Stimulated activated naive CD8-positive, alpha-beta T cell treated with anti-CD3 and anti-CD28 coated beads, Interleukin-15, Interleukin-2, amounts not matched to agents 100 U/mL and 50 U/mL, for 24 hours (primary cell): ENCODE measurements at places on chromosomes 2 and 18.

DNA sequence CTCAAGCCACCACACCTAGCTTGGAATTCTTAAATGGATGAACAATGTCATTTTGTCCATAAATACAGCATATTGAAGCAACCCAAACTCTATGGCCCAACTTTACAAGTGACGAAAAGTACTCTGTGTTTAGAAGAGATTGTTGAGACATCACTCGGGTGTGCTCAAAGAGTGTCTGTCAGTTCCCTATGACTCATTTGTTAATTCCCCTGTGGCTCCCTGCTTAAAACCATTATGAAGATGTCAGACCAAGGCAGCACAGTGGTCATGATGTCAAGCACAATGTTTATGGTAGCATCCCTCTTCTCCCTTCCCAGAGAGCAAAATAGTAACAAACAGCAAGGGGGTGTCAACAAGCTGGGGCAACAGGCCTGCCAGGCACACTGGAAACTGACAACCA lies 3.0 kb downstream of the LYG1 start:
- no peak for DNase-seq

- DNase-seq: no peak
Observed at GRCh38 chr18:45245091-45245511, 370.2 kb upstream of the SLC14A2 start.

GRCh38 chr2:239002954-239003623 lies 155.2 kb downstream of the TWIST2 start:
- no peak for DNase-seq

GRCh38 chr2:142415461-142415860 lies 284.6 kb upstream of the LRP1B start:
- no peak for DNase-seq

GRCh38 chr18:32891130-32891529 lies 118.3 kb upstream of the KLHL14 start:
- DNase-seq: no peak

- DNase-seq: no peak
Observed at GRCh38 chr2:228503731-228504130, 322.2 kb upstream of the SPHKAP start.

GRCh38 chr2:134623046-134623445 lies 95.8 kb downstream of the TMEM163 start:
- DNase-seq: no peak

GRCh38 chr2:187936228-187936627 lies 355.4 kb upstream of the GULP1 start:
- DNase-seq: no peak

- no peak for DNase-seq
Observed at GRCh38 chr2:128371648-128372345, 53.1 kb upstream of the HS6ST1 start.

DNA sequence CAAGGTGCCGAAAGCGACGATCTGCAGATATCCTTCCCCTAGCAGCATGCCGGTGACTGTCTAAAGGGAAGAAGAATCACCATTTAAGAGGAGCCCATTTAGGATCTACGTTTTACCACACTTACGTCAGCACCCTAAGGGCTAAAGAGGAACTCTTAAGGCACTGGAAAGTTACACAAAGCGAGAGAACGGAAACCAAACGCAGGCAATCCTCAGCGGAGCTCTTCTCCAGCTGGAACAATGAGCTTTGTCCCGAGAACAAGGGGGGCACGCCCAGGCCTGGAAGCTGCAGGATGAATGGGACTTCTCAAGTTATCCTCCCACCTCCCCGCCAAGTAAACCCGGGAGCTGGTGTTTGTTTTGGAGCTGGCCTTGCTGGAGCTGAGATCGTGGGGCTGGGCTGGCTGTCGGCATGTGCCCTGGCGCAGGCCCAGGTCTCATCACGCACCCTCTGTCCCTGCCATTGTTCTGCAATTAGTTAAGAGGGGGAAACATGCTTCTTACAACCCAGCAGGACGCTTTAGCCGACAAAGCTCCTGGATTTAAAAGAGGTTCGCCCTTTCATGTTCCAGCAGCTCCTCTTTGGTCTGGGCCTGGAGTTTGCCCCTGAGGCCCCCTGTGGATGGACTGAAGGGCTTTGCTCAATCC lies 36.4 kb downstream of the PXDN start:
- no peak for DNase-seq

DNA sequence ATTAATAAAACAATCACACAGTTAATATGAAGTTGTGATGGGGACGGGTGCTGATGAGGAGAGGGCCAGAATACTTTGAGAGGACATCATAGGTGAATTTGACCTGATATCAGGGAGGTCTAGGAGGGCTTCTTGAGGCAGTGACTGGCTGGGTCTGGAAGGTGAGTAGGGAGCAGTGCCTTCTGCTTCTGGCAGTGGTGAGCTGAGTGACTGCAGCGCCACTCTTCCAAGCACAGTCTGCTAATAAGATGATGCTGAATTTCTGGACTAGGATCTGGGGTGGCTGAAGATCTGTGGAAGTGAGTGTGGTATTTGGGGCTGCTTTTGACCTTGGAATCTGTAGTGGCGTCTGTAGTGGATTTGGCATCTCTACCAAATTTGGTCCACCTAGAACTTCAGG lies 5.5 kb downstream of the DGKD start:
- no peak for DNase-seq

- no peak for DNase-seq
Observed at GRCh38 chr2:159744363-159744762, 32.1 kb downstream of the MARCHF7 start.

- peak; percentile 72 for DNase-seq
Observed at GRCh38 chr2:176126929-176127773, 2.4 kb upstream of the HOXD8 start.

DNA sequence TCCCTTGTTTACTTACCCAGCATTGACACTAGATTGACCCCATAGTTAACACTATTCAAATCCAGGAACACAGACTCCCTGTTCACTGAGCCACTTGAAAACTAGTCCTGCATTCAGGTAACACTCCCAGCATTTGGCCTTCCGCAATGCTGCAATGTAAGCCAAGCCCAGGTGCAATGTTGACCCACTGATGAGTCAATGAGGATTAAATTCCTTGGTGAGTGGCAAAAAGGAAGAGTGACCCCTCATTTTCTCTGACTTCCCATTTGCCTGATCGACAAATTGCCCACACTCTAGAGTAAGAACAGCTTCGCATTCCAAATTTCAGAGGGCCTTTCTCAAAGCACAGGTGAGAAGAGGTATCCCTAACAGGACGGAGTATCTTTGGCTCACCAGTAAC lies 251.9 kb downstream of the FBXO15 start:
- DNase-seq: no peak

DNA sequence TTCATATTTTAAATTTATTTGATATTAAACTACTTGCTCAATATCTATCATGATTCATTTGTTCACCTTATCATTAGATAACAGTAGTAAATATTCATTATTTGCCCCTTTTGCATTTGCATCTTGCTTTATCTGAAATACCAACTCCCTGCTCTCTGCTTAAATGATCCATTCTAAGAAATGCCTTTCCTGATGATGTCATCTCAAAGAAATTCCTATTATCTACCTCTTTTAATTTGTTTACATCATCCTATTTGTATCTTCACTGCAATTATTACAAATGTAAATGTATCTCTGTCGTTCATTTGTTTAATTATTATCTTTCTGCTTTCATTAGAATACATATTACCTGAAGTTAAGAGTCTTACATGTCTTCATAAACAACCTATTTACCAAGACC lies 549.9 kb downstream of the CBLN2 start:
- DNase-seq: no peak

- DNase-seq: no peak
Observed at GRCh38 chr2:144217853-144218633, 301.9 kb downstream of the ZEB2 start.

DNA sequence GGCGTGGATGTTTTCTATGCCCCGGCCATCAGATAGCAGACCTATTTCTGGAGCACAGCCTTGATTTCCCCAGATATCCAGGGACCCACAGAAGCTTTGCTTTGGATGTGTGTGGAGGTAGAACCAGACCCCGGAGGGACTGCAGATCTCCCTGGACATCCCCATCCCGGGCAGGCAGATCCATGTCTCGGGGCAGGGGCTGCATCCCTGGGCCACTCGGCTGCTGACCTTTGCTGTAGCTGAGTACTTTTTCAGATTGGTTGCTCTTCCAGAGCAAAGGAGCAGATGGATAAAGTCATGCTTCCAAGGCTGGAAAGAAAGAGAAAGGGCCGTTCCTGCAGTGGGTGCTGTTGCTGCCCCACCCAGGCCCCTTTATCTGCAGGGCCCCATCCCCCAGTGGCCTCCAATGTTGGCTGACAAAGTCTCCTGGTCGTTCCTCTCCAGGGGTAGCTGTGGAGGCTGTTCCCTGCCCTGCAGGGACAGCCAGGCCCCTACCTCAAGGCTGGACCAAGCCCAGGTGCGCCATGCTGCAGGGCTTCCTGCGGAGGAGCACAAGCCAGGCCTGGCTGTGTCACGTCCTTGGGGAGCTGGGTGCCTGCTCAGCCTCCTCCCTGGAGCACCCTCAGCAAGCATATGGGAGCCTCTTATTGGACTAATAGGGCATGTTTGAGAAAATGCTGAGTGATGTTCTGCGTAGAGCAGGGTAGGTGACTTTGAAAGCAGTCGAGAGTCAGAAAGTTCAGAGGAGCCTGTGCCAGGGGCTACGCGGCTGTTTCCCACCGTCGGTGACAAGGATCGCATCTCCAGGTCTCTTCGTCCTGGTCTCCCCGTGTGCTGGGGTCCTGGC lies 68.4 kb downstream of the TPO start:
- no peak for DNase-seq

GRCh38 chr18:24009651-24010333 lies 4.8 kb upstream of the TTC39C start:
- DNase-seq: no peak

DNA sequence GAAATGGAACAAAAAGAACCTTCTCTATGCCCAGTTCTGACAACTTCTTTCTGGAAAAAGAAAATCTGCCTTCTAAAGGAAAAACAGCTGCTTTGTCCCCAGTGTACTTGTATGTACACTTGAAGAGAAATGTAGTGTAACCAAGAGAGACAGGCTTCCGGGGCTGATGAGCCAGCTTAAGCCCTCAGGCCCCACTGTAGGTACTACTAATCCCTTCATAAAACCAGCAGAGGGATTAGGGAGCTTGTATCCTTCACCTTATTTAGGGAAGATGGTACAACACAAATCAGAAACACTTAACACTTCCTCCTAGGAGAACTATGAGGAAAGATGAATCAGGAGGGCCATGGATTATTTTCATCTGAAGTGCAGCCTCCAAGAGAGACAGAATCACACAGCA lies 18.8 kb upstream of the SUCLG1 start:
- no peak for DNase-seq

DNA sequence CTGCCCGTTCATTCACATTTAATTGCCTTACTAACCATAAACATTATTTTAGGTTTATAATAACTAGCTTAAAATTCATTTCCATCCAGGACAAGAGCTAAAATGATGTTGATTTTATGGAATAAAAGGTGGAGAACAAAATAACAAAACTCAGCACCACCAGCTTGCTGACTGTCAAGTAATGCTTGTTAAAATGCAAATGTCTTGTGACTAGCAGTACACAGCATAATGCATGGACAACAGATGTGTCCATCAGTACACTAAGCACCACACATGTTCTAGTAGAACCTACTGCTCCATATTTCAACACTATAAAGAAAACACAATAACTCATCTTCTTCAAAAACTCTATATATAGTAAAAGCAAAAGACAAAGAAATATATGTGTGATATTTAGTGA lies 224.7 kb upstream of the SMAD7 start:
- DNase-seq: no peak

GRCh38 chr2:241542278-241542605 lies 16.3 kb upstream of the BOK start:
- no peak for DNase-seq

DNA sequence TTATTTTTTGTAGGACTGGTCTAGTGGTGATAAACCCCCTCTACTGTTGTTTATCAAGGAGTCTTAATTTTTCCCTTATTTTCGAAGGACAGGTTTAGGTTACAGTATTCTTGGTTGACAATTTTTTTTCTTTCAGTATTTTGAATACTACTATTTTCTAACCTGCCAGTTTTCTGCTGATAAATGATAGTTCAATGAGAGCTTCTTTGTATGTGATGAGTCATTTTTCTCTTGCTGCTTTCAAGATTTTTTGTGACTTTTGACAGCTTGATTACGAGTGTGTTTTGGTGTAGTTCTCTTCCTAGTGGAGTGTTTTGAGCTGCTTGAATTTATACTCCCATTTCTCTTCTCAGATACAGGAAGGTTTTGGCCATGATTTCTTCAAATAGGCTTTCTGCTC lies 77.5 kb downstream of the ACSL3 start:
- no peak for DNase-seq

DNA sequence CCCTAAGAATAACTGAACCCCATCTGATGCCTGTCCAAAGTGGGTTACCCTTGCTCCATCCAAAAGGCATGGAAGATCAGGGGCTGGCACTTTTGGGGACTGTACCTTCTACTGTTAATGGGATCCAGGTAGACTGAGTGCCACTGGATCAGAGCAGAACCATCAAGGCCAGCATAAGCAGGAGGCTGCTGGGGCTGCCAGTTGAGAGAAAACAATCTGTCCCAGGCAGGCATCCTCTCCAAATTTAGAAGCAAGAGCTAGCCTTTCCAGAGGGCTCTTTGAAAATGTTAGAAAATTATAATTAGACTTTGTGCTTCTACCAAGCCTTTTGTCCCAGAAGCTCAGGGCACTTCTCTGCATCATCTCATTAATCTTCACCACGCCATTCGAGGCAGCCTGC lies 245.6 kb downstream of the CDH20 start:
- no peak for DNase-seq

DNA sequence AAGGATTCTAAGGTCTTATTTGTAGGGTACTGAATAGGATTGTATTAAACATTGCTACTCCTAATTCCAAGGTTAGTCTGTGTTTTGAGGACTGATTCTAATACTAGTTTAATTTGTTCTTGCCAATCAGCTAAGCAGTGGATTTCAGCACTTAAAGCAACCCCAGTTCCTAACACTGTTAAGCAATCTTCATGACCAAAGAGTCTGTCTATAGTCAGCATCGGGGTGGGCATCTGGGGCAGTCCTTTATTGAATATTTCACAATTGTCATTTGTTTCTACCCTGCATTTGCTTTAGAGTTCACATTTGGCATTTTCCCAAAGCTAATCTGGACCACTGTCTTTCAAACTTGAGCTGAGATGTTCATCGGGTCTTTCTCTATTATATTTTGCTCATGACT lies 248.0 kb upstream of the TANK start:
- DNase-seq: no peak

DNA sequence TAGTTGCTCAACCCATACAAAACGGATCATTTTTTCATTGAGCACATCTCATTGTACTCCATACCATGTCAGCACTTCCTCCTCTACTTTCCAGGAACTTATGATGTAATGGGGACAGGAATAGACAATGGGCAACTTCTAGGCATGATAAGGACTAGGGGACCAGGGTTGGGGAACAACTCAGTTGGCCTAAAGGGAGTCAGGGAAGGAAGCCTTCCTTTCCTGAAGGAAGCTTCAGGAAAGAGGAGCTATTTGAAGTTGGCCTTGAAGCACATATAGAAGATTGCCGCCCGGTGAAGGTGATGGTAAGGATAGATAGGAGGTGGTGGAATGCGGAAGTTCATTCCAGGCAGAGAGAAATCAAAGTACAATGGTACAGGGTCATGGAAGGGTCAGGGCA lies 283.9 kb downstream of the SLC8A1 start:
- DNase-seq: no peak

GRCh38 chr2:206277503-206277902 lies 3.0 kb downstream of the ZDBF2 start:
- DNase-seq: no peak
